ENCODE measurements at places on chromosomes 2 and 18.

DNA sequence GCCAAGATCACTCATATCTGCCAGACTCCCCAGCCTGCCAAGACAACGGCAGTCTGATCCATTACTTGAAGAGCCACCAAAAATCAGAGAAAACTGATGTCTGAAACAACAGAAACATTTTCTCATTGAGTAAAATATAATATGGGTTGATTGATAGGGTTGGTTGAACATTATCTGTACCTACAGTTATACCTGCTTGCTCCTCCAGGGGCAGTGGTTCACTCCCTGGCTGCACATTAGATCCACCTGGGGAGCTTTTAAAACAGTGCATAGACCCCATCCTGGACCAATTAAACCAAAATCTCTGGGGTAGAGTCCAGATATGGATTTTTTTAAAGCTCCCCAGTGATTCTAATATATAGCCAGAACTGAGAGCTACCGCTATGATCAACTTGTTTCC is 43.6 kb upstream of the SLC14A2 start:
- no peak for DNase-seq

DNA sequence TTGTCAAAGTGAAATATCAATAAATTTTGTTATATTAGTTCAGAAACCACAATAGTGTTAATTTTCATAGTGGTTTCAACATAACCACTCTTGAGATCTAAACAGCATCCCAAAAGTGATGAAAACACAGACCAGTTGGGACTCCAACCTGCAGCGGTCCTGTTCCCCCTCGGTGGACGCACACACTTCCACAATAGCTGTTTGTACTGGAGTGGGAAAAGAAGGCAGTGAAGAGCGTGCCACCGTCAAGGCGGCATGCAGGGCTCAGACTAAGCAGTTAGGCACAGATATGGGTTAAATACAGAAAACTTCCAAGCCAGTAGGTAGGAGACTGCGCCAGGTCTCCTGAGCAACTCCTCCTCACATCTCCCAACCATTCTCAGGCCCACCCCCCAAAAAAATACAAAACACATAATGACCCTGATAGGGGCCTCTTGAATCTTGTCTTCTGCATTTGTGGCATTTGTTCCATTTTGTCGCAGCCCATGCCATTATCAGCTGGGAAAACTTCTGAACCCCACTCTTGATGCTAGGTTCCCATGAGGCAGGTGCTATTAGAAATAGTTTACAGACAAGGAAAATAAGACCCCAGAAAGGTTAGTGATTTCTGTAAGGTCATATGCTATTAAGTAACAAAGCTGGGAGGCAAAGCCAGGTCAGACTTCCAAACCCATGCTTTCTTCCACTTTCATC is 57.7 kb downstream of the GORASP2 start:
- no peak for DNase-seq

DNA sequence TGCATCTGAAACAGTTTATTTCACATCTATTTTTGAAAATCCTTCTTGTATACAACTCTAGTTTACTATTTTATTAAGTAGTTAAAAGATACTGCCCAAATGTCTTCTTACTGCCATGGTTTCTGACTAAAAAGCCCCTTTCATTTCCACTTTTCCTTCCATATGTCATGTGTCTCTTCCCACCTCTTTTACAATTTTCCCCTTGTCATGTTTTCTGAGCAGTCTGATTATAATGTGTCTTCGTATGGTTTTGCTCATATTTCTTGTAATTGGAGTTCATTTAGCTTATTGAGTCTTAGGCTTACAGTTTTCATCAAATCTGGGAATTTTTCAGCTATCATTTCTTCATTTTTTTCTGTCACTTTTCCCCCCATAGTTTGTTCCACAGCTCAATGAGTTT is 813.9 kb upstream of the GYPC start:
- no peak for DNase-seq

GRCh38 chr2:18267501-18267900 is 293.0 kb downstream of the RDH14 start:
- DNase-seq: no peak

- DNase-seq: no peak
Observed at GRCh38 chr2:160052531-160052930, 9.9 kb downstream of the PLA2R1 start.

DNA sequence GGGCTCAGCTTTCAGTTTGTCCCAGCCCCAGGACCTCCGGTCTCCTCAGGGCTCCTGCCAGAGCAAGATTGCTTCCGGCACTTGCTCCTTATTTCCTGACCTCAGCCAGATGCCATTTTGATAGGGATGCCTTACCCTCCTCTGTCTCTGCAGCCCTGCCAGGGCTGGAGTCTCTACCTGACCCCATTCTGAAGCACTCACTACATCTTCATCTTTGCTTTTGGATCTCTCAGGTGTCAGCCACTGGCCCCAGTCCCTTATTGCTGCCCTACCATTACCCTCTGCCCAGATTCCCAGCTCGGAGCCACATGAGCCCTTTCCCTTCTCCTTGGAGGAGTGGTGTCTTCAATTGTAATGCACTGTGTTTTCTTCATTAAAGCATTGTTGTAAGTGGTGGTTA is 17.1 kb downstream of the OSBPL6 start:
- DNase-seq: no peak

DNA sequence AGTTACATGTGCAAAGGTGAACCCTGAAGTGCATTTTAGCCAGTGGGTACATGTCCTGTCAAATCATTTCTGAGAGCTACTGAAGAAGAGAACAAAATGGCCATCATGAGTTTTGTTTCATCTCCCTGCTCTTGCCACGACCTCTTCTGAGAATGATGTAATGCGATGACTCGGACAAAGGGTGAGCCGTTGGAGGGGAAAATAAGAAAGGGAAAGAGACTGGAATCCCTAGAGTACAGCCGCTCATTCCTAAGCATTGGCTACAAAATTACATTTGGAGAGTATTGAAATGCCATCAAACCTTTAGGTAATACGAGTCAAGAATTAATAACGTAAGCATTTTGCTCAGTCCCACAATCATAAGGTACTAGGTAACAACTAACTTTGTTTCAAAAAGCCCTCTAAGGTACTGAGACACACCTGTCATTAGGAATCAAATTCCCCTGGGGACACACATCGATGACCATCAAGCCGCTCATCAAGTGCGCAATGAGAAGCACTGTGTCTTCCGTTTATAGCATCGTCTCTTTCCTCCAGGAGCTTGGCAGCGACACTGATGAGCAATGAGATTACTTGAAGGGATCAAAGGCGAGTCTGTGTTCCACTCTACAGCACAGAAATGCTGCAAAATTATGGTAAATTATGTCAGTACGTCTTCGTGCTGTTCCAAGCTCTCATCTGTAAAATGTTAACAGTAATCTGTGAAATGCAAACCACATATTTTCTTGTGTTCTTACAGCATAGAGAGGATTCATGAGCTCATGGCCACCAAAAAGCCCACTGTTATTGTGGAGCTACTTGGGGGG is 97.3 kb upstream of the PIEZO2 start:
- no peak for DNase-seq

All from stimulated activated CD4-positive, alpha-beta T cell treated with anti-CD3 and anti-CD28 coated beads, Interleukin-15, amount 100 ng/mL, for 1 hour (primary cell).